ENCODE measurements at places on chromosomes 12 and 14.

DNA sequence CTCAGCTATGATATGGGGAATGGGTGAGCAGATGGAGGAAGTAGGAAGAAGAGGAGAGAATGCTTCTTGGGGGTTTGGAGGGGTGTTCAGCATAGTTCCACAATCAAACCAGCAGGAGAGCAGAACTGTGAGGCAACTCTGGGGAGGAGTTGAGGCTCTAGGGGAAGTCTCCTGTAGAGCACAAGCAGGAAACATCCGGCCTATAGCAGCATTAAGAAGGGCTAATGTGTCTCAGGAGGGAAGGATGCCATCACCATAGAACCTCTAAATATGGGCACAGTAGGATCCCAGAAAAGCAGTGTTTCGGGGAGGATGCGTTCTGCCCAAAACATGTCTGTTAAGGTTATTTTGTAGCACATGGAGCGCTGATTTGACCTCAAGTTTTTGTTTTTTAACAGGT, 8.4 kb upstream of the SALL2 start:
- no peak for DNase-seq

DNA sequence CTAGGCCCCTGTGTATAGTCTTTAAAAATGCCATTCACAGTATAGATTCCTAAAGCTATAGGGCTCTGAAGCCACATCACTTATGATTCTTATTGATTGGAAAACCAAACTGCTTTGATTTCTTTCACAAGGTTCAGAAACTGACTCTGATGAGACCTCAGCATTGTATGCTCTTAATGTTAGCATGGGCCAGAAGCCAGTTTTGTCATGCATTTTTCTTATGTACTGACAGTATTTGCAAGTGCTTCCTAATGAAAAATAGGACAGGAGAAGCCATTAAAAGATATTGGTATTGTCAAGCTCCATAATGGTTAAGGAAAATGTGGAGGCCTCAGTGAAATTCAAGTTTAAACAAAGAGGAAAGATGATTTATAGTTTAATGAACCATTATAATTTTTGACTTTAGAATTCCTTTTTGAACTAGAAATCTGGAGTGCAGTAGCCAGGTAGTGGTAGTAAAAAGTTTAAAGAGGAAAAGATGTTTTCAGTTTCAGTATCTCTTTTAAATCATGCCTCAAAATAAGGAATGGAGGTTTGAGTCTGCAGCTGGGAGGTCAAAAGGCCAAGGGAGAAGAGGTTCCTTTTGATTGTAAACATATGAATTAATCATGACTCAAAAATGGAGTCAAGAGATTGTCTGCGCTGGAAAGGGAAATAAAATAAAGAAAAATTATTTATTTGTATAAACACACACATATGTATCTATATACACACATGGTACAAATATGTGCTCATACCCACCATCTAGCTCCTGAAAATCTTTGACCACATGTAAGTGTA, 388.1 kb upstream of the PRICKLE1 start:
- DNase-seq = no peak

GRCh38 chr12:112381406-112381882, 787 bp downstream of the HECTD4 start:
- no peak for DNase-seq

DNA sequence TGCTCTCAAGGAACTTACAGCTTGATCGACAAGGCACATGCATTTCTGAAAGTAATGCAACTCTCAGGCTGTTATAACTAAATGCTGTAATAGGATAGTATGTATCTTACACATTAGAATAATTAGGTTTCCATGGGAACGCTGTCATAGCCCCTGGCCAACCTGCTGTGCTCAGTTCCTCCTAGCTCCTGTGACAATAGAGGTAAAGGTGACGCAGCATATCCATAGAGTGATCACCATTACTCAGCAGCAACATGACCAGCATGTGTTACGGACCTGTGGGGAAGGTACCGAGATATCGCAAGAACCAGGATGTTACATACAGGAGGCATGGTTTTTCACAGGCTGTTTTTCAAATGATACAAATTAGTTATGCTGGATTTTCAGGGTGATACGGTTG, 150.7 kb downstream of the CAND1 start:
- DNase-seq = no peak

Data from right forelimb (tissue), 1 donor.